Activated CD8-positive, alpha-beta T cell treated with anti-CD3 and anti-CD28 coated beads for 36 hours (primary cell): ENCODE measurements at places on chromosomes 5 and 9. TPM values are rescaled to one million over a fixed set of nuclear protein-coding genes. Genes with fewer than 3 reads are reported as not detected.

Gene GFI1B
- not detected for total RNA-seq

Gene TARS1
- 208 TPM for total RNA-seq

DNA sequence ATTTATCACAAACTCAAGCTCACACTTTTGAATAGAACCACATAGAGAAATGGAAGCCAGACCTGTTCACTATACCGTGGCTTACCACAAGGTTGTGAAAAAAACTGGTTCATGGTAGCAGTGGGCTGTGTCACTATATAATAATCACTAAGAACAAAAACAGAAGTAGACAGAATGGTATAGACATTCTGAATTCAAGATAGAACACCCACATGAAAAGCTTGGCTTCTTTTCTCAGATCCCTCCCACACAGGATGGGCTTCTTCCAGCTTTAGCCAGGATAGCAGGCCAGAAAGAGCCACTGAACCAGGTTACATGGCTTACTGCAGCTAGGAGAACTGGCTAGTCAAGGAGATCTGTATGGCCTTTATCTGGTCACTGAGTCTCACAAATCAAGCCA lies 6.1 kb upstream of the NRG2 start:
- no peak for DNase-seq

DNA sequence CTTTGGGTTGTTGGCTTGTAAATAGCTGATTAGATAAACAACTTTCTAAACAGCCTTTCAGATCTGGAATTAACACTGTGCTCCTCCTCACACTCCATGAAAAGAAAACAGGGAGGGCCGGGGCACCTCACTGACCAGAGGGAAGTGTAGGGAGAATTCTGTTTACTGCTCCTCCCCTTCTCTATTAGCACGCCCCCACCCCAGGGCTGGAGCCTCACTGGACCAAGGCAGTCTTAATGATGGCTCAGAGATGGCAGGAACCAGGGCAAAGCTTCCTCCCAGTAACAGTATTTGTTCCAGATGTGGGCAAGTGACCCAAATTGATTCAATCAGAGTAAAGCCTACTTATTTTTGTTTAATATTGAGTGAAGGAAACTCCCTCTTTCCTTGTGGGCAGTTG lies 256.6 kb downstream of the MSX2 start:
- DNase-seq: no peak

DNA sequence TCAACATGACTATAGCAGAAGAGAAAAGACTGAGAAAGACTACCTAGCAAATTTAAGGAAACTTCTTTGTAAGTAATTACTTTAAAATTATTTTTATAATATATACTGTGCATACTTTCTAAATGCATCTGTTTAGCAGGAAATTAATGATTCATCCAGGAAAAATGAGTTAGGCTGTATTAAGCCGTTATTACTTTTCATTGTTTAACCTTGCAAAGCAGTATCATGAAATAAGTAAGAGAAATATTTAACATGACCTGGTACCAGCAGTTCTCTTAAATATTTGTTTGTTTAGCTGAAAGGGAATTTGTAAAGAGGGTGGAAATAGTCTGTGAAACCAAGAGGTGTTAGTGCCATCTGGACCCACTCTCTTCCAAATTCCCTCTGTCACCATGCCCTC lies 175.0 kb downstream of the GNAQ start:
- DNase-seq: no peak

Gene TMEM8B
- total RNA-seq: 3.4 TPM

GRCh38 chr5:123119334-123119986 lies 30.4 kb downstream of the PRDM6 start:
- no peak for DNase-seq

Gene SOX30
- 0.16 TPM for total RNA-seq

Gene RAB3C
- total RNA-seq: not detected

GRCh38 chr9:69671879-69672595 lies at the start of gene APBA1:
Gene APBA1 (minus strand): TSS chr9:69672371.
- DNase-seq: peak; percentile 32

DNA sequence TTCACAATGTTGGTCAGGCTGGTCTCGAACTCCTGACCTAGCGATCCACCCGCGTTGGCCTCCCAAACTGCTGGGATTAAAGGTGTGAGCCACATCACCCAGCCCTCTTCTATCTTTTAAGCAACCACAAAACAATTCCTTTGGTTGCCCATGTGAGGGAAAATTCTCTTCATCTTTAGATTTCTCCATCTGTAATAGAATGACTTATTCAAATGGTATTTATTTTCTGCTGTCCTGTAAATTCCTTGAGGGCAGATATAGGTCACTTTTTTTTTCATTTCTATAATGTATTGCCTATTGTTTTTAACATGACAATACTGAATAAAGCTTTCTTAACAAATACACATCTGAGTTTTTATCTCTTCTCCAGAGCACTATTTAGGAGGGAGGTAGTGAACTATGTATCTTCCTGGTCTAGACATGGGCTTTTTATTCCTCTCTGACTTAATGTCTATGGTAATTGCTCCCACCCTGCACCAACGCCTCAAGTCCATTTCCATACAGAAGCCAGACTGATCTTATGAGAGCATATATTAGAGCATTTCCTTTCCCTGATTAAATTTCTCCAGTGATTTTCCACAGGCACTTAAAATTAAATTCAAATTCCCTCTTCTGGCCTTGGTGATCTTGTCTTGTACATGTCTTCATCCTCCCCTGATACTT lies 595.6 kb downstream of the CAAP1 start:
- DNase-seq: no peak

GRCh38 chr5:143418140-143418866 lies 14.8 kb upstream of the NR3C1 start:
- DNase-seq: no peak

GRCh38 chr9:18382243-18382642 lies 91.7 kb upstream of the ADAMTSL1 start:
- no peak for DNase-seq

- DNase-seq: no peak
These were observed 5.9 kb upstream of the CXXC5 start for GRCh38 chr5:139642213-139642612.

DNA sequence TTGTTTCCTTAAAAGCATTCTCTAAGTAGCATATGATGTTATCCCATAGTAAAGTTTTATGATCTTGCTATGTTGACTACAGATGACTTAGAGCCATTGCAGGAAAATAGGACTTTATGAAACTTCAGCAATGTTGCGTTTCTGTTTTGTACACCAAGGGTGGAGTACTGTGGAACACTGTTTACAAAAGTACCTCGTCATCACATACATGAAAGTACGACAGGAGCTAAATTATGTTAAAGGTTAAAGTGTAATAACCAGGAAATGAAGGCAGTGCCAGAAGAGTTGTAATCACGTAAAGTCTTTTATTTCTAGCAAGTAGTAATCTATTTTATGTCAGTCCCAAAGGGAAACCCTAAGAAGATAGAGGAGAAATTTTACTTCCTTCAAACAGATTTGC lies 50.9 kb downstream of the C9orf85 start:
- DNase-seq: no peak

Gene CYLC2
- not detected for total RNA-seq

DNA sequence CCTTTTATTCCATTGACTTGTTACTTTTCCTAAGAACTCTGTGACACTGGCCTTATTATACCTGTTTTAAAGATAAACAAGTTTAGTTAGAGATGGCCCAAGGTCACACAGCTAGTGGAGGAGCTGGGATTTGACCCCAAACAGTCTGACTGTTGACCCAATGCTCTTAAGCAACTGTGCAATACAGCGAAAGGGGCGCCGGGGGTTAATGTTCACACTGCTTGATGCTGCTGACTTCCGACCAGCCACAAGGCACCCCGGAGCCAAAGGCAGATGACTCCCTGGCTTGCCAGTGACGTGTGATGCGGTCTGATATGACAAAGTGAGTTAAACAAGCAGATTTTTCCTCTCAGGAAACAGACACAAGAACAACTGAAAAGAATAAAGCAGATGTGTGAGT lies 23.9 kb downstream of the PIK3R1 start:
- DNase-seq: peak; percentile 96

- peak; percentile 79 for DNase-seq
These were observed at the start of gene UNC13B for GRCh38 chr9:35161713-35162604. Gene UNC13B (plus strand): TSS chr9:35162009. CDS start chr9:35162284, 275 bp downstream.

DNA sequence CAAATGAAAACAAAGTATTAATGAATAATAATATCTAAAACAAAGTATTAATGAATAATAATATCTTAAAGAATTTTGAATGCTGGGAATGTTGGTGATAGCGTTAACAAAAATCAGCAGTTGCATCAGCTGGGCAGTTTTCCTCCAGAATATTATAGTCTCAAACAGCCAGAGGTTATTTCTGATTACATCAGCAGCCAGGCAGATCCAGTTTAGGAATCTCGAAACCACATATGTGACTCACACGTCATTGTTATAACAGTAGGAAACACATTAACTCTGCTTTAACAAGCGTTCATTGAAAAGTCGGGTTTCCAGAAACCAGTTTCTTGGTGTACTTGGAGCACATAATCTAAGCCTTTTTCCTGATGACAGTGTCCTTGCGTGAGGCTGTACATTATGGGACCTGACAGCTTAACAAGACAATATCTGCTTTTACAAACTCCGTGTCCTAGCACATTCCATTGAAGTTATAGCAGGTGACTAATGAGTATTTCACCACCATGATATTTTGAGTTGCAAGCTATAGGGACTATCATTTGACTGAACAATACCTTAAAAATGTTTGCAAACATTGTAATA lies 559.5 kb upstream of the KLF4 start:
- no peak for DNase-seq

Gene RUFY1
- total RNA-seq: 24.7 TPM

GRCh38 chr5:160742446-160742845 lies 109.6 kb downstream of the ATP10B start:
- DNase-seq: no peak

GRCh38 chr5:25500635-25501034 lies 855.9 kb upstream of the CDH10 start:
- no peak for DNase-seq

GRCh38 chr5:96517295-96517694 lies 84.2 kb upstream of the PCSK1 start:
- DNase-seq: no peak

DNA sequence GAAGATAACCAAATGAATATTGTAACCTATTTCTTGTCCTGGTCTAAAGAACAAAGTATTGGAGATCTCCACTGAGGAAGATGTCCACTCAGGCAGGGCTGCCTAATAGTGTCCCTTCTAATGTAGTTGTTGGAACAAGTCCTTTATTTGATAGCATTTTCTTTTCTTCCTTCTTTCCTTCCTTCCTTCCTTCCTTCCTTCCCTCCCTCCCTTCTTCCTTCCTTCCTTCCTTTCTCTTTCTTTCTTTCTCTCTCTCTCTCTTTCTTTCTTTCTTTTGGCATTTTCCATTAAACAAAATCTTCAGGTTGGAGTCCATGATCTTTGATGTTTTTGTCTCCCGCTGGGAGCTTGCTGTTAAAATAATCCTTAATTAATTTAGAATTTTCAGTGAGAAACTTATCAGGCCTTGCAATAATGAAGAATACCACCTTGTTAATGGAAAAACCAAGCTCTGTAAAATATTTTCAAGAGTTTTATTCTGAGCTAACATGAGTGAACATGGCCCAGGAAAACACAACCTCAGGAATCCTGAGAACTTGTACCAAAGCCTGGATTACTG lies 43.5 kb upstream of the TENT2 start:
- DNase-seq: no peak

GRCh38 chr5:135319928-135320606 lies 79.0 kb downstream of the MACROH2A1 start:
- no peak for DNase-seq
